NCI-H1105 treated with DMSO at 0.1 percent for 48 hours (cell line): ENCODE measurements at places on chromosomes 1 and 21.

DNA sequence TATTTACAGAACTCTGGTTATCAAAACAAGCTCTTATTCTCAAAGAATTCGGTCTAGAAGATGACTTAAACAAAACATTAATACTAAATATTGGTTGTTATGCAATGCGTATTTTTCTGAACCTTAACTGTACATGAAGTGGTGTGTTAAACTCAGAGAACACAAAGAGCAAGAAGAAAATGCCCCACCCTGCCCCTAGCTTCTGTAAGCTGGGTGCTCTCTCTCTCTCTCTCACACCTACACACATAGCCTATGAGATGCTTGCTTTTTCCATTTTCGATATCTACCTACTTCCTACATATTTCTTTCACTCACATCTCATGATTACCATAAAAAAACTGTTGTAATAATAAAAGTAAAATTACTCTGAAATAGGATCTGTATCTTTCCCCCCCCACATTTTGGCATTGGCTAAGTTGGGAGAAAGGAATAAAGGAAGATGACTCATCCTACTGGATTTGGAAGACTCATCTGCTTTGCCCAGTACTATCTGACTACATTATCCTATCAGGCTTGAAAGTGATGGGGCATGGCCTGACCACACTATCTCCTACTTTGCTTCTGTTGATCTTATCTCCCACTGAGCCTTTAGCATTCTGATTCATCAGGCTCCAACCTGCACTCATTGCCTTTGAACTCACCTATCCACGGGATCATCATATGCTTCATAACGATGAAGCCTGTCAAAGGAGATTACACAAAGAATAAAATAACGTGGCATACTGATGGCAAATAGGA is 2.9 kb downstream of the CRYZ start:
- no peak for DNase-seq

- no peak for DNase-seq
Measured at GRCh38 chr21:25952306-25952705, 217.5 kb downstream of the GABPA start.

DNA sequence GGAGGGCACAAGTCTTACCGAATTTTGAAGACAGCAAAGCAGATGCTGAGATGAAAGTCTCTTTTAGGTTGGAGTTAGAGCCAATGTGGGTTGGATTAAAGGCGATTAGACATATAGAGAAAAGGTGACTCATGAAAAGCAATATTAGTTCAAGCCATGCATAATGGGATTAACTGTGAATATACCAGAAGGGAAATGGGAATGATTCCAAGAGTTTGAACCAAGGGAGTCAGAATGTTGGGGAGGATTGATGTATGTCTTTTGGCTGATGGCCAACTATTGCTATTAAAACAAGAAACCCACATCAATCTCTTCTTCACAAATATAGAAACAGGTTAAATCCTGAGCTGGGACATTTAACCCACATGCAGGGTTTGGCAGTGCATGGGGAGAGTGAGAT is 1.2 kb downstream of the HMGCS2 start:
- DNase-seq = peak; percentile 14

- DNase-seq = no peak
Measured at GRCh38 chr1:32903991-32904785, 3.0 kb upstream of the TMEM54 start.

DNA sequence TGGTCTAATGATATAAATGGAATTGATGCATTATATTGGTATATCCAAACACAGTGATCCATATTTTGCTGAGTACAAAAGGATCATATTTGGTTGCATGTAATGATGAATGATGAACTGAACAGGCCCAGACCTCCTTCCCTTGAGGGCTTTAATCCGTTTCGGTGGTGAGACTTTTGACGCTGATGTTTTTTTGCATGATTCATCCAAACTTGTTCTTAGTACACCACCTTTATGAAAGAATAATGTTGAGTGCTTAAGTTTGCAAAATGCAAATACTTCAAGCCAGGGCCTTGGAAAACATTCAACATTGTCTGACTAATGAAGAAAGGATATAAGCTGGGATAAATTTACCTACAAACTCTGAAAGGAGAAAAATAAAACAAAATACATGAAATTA is 19.2 kb downstream of the HOOK1 start:
- no peak for DNase-seq

DNA sequence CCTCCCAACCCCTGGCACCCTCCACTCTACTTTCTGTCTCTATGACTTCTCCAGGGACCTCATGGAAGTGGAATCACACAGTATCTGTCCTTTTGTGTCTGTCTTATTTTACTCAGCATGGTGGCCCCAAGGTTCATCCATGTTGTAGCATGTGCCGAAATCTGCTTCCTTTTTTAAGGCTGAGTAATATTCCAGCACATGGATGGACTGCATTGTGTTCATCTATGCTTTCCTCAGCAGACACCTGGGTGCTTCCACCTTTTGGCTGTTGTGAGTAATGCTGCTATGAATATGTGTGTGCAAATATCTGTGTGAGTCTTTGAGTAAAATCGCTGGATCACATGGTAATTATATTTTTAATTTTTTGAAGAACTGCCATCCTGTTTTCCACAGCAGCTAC is 1.6 kb upstream of the PFKL start:
- no peak for DNase-seq

GRCh38 chr21:31931644-31932469 is 59.0 kb downstream of the HUNK start:
- no peak for DNase-seq

DNA sequence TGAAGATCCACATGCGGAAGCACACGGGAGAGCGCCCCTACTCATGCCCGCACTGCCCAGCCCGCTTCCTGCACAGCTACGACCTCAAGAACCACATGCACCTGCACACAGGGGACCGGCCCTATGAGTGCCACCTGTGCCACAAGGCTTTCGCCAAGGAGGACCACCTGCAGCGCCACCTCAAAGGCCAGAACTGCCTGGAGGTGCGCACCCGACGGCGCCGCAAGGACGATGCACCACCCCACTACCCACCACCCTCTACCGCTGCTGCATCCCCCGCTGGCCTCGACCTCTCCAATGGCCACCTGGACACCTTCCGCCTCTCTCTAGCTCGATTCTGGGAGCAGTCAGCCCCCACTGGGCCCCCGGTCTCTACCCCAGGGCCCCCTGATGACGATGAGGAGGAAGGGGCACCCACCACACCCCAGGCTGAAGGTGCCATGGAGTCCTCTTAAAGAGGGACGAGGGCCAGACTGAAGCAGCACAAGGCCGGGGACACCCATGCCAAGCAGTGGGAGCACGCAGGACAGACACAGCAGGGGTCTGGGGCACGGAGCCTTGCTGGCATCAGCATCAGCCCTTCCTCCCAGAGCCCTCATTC is 13.7 kb downstream of the ZBTB7B start:
- no peak for DNase-seq
